ENCODE measurements at places on chromosomes 5 and 9. TPM values are rescaled to one million over a fixed set of nuclear protein-coding genes. Genes with fewer than 3 reads are reported as not detected.

DNA sequence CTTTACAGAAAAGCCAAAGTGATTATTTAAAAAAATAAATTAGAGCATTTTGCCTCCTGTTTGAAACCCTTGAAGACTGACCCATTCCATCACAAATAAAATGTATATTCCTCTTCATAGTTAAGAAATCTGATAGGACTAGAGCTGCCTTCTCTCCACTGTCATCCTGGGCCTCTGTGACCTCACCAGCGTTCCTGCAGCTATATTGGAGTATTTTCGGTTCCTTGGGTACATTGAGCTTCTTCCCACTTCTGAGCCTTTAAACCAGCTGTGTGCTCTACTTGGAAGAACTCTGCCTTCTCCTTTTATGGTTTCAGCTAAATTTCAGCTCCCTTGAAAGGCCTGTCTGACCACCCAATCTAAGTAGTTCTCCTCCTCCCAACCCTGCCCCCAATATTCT is 99.1 kb upstream of the ABCA1 start:
- no peak overlapping the region for H3K4me3 ChIP-seq
- DNase-seq, result no peak
- H3K36me3 ChIP-seq, result no peaks in the 10 kb centered on the region
- H3K27ac ChIP-seq, result no peak overlapping the region
- H3K27me3 ChIP-seq, result no peaks in the 10 kb centered on the region
- no peaks in the 10 kb centered on the region for H3K4me1 ChIP-seq

Gene PCDHGB7
- total RNA-seq, result 0.44 TPM

Gene ANGPTL2
- 0.75 TPM for total RNA-seq

GRCh38 chr5:80296121-80296520 is 23.7 kb upstream of the SPZ1 start:
- no peak overlapping the region for H3K27ac ChIP-seq
- no peaks in the 10 kb centered on the region for H3K27me3 ChIP-seq
- H3K4me3 ChIP-seq, result no peak overlapping the region
- H3K4me1 ChIP-seq, result no peaks in the 10 kb centered on the region
- no peaks in the 10 kb centered on the region for H3K36me3 ChIP-seq
- DNase-seq, result no peak

Gene RASGRF2
- not detected for total RNA-seq

GRCh38 chr9:104802110-104802509 is 38.2 kb downstream of the NIPSNAP3B start:
- no peak overlapping the region for H3K27ac ChIP-seq
- no peak overlapping the region for H3K4me3 ChIP-seq
- H3K4me1 ChIP-seq, result no peaks in the 10 kb centered on the region
- DNase-seq, result no peak
- H3K36me3 ChIP-seq, result no peaks in the 10 kb centered on the region
- no peaks in the 10 kb centered on the region for H3K27me3 ChIP-seq

Gene GARIN3
- total RNA-seq, result not detected

DNA sequence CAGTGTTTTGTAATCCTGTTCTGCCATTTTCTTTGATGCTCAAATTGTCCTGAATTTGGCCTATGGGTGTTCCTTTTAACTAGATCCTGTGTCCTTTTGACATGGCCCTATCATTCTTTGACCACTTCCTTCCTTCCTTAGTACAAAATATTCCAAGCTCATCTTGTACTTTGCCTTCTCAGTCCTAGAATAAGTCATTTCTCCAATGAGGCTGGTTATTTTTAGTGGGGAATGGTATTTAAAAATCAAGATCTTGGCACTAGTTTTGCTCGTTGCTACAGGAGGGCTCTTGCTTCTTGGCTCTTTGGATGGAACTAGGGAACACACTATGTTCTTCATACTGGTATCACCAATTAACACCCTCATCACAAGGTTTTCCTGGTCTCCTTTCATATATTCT is 108.1 kb downstream of the UNC13B start:
- no peaks in the 10 kb centered on the region for H3K27me3 ChIP-seq
- no peak overlapping the region for H3K27ac ChIP-seq
- no peak overlapping the region for H3K4me3 ChIP-seq
- no peaks in the 10 kb centered on the region for H3K36me3 ChIP-seq
- DNase-seq, result no peak
- H3K4me1 ChIP-seq, result peaks cover 19% of the 10 kb centered on the region

DNA sequence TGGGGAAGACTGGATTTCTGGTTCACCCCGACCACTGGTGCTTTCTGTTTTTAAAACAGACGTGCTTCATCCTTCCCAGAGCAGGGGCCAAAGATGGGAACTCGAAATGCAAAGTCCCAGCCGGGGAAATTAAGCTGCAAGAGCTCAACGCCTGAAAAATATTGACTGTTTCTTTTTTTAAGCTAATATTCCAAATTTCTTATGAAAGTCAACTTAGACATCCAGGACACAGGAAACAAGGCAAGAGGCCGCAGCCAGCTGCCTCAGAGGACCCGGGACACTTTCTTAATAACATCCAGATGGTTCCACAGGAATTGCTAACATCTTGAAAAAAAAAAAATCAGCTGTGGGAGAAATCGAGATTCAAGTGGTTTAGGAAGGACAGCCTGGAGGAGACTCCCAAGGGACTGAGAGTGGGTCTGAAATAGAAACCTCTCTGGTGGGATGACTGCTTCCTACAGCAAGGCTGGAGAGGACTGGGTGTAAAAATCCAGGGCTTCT is 144.9 kb downstream of the FGF1 start:
- no peak overlapping the region for H3K27ac ChIP-seq
- H3K4me1 ChIP-seq, result no peaks in the 10 kb centered on the region
- no peak overlapping the region for H3K4me3 ChIP-seq
- DNase-seq, result no peak

GRCh38 chr9:131621551-131622358 is 76.4 kb downstream of the PRRT1B start:
- no peaks in the 10 kb centered on the region for H3K27me3 ChIP-seq
- H3K27ac ChIP-seq, result no peak overlapping the region
- H3K4me1 ChIP-seq, result no peaks in the 10 kb centered on the region
- H3K36me3 ChIP-seq, result no peaks in the 10 kb centered on the region

DNA sequence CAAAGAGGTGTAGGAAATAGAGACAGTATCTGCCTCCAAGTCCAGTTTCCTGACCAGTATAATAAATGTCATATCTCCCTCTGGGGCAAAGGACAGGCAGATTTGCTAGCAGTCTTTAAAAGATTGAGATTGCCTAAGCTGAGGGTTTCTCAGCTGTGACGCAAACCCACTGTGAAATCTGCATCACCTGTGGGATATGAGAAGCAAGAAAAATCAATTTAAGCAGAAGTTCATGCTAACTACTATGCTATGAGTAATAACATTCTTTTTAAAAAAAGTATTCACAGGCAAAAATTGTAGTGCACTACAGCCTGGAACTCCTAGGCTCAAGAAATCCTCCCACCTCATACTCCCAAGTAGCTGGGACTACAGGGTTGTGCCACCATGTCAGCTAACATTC is 168.1 kb upstream of the POC5 start:
- no peaks in the 10 kb centered on the region for H3K27me3 ChIP-seq
- no peaks in the 10 kb centered on the region for H3K36me3 ChIP-seq
- no peak overlapping the region for H3K4me3 ChIP-seq
- DNase-seq, result no peak
- H3K27ac ChIP-seq, result no peak overlapping the region

- no peaks in the 10 kb centered on the region for H3K36me3 ChIP-seq
- H3K27ac ChIP-seq, result no peak overlapping the region
- DNase-seq, result peak; percentile 27
These were observed 4.3 kb downstream of the PRRC2B start for GRCh38 chr9:131398204-131398603.

Gene FOXD4L3
- total RNA-seq, result not detected

DNA sequence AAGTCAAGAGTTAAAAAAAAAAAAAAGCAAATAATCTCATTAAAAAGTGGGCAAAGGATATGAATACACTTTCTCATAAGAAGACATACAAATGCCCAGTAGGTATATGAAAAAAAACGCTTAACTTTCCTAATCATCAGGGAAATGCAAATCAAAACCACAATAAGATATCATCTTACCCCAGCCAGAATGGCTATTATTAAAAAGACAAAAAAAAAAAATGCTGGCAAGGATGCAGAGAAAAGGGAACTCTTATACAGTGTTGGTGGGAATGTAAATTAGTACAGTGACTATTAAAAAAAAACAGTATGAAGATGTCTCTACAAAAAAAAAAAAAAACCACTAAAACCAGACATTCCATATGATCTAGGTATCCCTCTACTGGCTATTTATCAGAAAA is 79.4 kb downstream of the LPAR1 start:
- no peaks in the 10 kb centered on the region for H3K27me3 ChIP-seq
- H3K4me3 ChIP-seq, result no peak overlapping the region
- no peak for DNase-seq
- H3K27ac ChIP-seq, result no peak overlapping the region
- 0 out of 2 replicates have a peak, but pooled peaks cover 6% of the 10 kb centered on the region for H3K4me1 ChIP-seq

Measured in PC-3 (cell line).